ENCODE measurements at places on chromosomes 7 and 10. TPM values are rescaled to one million over a fixed set of nuclear protein-coding genes. Genes with fewer than 3 reads are reported as not detected.

DNA sequence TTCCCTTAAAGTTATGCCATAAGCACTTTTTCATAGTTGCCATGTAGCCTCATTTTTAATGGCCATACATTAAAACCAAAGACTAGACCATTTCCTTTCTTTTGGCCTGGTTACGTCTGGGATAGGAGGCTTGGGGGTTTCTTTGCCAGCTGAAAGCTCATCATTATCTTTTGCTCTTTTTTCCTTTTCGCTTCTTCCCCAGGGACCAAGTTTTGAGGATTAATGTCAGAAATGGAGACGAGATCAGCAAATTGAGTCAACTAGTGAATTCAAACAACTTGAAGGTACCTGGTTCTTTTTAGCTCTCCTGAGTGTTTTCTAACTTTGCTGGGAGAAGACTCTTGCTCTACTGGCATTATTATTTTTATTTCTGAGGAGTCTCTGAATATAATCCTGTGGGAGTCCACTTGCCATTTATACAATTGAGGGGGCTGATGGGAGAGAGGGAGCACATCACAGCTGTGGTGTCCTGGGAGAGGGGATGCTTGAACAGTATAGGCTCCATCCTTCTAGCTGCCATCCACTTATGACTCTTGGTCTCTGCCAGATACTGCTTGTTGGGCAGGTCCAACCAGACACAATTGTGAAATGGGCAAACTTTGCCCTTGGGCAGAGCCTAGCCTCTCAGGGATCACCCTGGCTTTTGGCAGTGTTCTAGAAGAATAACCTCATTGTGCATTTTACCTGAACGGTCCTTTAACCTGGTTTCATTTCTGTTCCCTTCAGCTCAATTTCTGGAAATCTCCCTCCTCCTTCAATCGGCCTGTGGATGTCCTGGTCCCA lies 5.8 kb downstream of the CPA4 start:
- H3K36me3 ChIP-seq: no peaks in the 10 kb centered on the region
- no peaks in the 10 kb centered on the region for H3K27me3 ChIP-seq
- no peak overlapping the region for H3K27ac ChIP-seq
- no peak for DNase-seq
- H3K4me1 ChIP-seq: no peaks in the 10 kb centered on the region

The OR2A1 gene
- total RNA-seq: not detected

DNA sequence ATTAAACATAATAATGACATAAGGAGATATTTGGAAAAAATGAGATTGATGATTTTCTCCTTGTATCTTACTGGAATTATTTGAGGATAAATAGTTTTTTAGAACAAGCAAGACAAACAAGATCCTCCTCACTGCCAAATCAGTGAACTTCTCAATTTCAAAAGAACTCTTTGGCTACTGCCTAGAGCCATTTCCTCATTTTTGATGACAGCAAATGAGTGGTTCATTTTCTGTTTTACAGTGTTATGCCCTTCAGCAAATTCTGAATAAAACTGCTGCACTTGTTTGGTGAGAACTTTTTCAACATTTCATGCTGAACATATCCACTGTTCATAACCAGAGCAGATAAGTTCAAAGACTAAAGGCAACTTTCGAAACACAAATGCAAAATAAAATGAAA lies 42.5 kb upstream of the AHR start:
- H3K27me3 ChIP-seq: no peaks in the 10 kb centered on the region
- DNase-seq: no peak
- no peaks in the 10 kb centered on the region for H3K36me3 ChIP-seq
- no peak overlapping the region for H3K27ac ChIP-seq

The FGFBP3 gene
- 6.2 TPM for total RNA-seq

DNA sequence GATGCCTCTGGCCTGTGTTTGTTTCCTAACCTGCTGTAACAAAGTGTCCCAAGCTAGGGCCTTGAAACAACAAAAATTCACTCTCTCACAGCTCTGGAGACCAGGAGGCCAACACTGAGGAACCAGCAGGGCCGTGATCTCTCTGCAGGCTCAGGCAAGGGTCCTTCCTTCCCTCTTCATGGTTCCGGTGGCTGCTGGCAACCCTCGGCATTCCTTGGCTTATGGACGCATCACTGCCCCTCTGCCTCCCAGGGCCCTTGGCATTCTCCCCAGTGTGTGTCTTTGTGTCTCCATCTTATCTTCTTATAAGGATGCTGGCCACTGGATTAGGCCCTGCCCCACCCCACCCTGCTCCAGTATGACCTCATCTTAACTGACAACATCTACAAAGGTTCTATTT lies 17.0 kb downstream of the CNPY1 start:
- no peak for DNase-seq
- H3K27me3 ChIP-seq: peaks cover 20% of the 10 kb centered on the region
- H3K36me3 ChIP-seq: no peaks in the 10 kb centered on the region
- H3K27ac ChIP-seq: no peak overlapping the region
- H3K4me1 ChIP-seq: peaks cover 12% of the 10 kb centered on the region

DNA sequence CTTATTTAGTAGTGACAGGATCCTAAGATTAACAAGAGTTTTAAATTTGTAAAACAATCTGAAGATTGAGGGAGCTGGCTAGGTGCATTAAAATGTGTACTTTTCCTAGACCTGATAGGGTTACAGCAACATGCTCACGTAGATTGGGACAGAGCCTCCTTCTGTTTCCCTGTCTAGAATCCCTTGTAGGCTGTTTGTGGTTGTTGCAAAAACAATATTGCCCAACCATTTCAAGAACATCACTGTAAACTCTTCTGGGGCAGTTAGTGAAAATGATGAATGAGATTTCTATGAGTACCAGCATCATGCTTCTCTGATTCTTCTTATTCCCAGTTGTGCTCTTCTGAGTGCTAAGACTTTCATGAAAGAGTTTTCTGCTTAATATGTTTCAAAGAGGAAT lies 14.7 kb upstream of the CPED1 start:
- no peaks in the 10 kb centered on the region for H3K4me1 ChIP-seq
- no peak overlapping the region for H3K4me3 ChIP-seq
- H3K27ac ChIP-seq: no peak overlapping the region

DNA sequence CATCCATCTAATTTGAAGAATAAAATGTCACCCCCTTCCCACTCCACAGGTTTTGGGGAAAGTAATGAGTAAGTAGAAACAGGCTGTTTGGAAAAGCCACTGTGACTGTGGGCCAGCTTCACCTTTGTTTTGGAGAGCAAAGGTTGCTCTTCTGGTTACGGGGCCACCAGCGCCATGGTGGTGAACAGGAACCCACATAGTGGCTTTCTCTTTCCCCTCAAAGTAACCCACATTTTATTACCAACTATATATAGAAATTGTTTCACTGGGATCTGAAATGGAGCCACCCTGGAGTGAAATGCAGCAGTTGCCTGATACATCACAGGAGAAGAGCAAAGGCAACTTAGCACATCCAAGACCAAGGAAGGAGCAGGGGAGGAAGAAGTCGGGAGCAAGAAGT lies 112.3 kb upstream of the EFCAB10 start:
- H3K27ac ChIP-seq: no peak overlapping the region
- H3K27me3 ChIP-seq: no peaks in the 10 kb centered on the region
- no peaks in the 10 kb centered on the region for H3K36me3 ChIP-seq

DNA sequence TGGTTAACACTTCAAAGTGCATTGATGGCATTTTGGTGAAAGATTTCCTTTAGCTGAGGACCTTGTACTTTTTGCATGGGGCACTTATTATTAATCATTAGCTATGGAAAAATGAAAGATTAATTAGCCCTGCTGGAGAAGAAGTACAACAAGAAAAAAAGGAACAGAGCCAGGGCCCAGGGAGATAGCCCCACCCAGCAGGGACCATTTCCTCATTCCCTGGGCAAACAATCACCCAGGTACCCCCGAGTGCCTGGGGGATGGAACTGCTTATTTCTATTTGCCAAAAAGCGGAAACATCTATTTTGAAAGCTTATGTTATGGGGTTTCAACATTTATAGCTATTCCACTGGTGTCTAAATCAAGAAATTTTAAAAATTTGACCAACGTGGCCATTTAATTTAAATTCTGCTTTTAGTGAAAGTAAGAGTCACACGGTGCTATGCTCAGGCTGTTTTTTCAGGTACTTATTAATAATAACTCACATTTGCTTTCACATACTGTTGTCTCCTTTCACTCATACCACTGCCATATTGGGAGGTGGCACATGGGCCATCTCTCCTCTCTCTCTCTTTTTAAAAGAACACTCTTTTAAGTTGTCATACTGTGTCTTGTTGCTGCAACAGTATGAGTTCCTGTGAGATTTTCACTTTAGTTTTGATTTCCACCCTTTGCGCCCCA lies 143.6 kb upstream of the KIF5B start:
- H3K36me3 ChIP-seq: no peaks in the 10 kb centered on the region
- no peak overlapping the region for H3K4me3 ChIP-seq
- no peak for DNase-seq
- no peaks in the 10 kb centered on the region for H3K27me3 ChIP-seq
- no peak overlapping the region for H3K27ac ChIP-seq
- H3K4me1 ChIP-seq: no peaks in the 10 kb centered on the region

The SPDYE8 gene
- not detected for total RNA-seq

DNA sequence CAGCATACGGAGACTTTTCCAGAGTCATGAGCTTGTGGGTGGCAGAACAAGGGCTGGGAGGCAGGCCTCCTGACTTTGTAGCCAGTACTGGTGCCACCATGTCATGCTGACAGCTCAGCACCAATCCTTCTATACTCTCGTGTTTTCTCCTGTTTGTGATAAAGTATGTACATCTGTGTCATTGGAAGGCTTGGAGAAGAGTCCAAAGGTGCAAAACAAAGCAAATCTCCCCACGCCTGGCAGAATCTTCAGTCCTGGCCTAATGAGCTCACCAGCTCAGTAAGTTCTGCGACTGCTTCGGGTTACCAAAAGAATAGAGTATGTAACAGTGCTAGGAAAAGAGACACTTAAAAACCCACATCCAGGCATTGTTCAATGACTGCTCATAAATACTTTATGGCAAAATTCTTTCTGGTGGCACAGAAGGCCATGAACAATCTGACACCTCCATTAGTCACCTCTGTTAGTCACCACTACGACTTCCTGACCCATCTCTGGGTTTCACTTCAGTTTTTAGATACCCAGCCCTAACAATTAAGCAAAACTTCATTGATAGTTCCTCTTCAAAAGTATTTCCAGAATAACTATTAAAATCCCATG lies 24.5 kb downstream of the STEAP1 start:
- no peak overlapping the region for H3K4me3 ChIP-seq
- no peaks in the 10 kb centered on the region for H3K27me3 ChIP-seq
- H3K4me1 ChIP-seq: no peaks in the 10 kb centered on the region
- no peaks in the 10 kb centered on the region for H3K36me3 ChIP-seq
- DNase-seq: no peak

DNA sequence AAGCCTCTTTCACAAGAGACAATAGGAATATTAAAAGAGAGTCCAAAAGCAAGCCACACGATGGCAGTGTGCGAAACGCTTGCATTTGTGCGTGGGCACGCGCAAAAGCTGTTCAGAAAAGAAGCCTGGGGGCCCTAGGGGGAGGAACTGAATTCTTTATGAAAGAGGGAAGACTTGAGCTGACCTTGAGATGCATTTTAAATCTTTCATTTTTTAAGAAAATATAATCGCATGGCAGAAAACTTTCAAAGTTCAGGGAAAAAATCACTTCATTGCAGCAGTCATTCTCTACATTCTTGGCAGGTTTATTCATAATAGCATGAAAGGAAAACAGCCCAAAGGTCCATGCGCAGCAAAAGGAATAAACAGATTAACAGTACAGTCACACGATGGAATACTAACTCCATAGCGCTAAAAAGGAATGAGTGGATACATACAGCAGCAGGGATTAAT lies 206.5 kb upstream of the PRKCQ start:
- H3K4me3 ChIP-seq: no peak overlapping the region
- no peak overlapping the region for H3K27ac ChIP-seq
- H3K4me1 ChIP-seq: no peaks in the 10 kb centered on the region
- DNase-seq: no peak

GRCh38 chr10:118752409-118752808 lies 2.4 kb downstream of the CACUL1 start:
- no peak for DNase-seq
- no peak overlapping the region for H3K27ac ChIP-seq
- H3K4me3 ChIP-seq: no peak overlapping the region

- H3K4me3 ChIP-seq: no peak overlapping the region
- DNase-seq: no peak
- no peaks in the 10 kb centered on the region for H3K4me1 ChIP-seq
- no peaks in the 10 kb centered on the region for H3K36me3 ChIP-seq
- H3K27ac ChIP-seq: no peak overlapping the region
- no peaks in the 10 kb centered on the region for H3K27me3 ChIP-seq
These were observed 165.7 kb downstream of the LRMDA start for GRCh38 chr10:75596930-75597620.

GRCh38 chr10:35606430-35606829 lies 1.3 kb downstream of the GJD4 start:
- H3K36me3 ChIP-seq: no peaks in the 10 kb centered on the region
- H3K27me3 ChIP-seq: peaks cover 10% of the 10 kb centered on the region

DNA sequence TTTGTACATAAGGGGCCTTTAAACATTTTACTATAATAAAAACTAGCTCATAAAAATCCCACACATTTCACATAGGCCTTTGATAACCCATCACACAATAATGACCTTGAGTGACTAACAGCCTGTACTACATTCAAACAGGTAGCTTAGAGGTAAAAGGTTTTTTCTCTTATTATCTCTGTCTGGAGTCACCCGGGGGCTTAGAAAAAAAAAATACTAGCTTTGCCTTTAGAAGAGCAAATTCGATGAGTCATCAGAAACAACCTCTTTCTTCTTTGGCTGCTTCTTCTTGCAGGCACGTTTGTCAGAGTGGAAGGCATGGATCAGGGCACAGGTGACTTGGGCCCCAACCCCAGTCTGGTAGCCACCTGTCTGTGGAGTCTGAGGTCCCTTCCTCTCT lies 43.4 kb upstream of the ADO start:
- no peak overlapping the region for H3K4me3 ChIP-seq
- no peak for DNase-seq
- no peaks in the 10 kb centered on the region for H3K36me3 ChIP-seq

The TBX20 gene
- not detected for total RNA-seq

The PNLIPRP3 gene
- total RNA-seq: not detected

The HOXA1 gene
- total RNA-seq: 0.73 TPM

- H3K27ac ChIP-seq: no peak overlapping the region
- no peaks in the 10 kb centered on the region for H3K27me3 ChIP-seq
- DNase-seq: no peak
- H3K4me3 ChIP-seq: no peak overlapping the region
- H3K36me3 ChIP-seq: no peaks in the 10 kb centered on the region
- H3K4me1 ChIP-seq: no peaks in the 10 kb centered on the region
These were observed 54.6 kb downstream of the VSTM2A start for GRCh38 chr7:54596747-54597146.

- no peaks in the 10 kb centered on the region for H3K4me1 ChIP-seq
- no peak overlapping the region for H3K4me3 ChIP-seq
- no peak overlapping the region for H3K27ac ChIP-seq
- no peaks in the 10 kb centered on the region for H3K27me3 ChIP-seq
- no peak for DNase-seq
These were observed 60.9 kb downstream of the GLI3 start for GRCh38 chr7:42175834-42176723.

The GIMAP4 gene
- total RNA-seq: 418 TPM

All from CD4-positive, alpha-beta memory T cell (primary cell).